ENCODE measurements at places on chromosomes 11 and 22. TPM values are rescaled to one million over a fixed set of nuclear protein-coding genes. Genes with fewer than 3 reads are reported as not detected.

OR8A1 gene
- total RNA-seq = not detected

CYTH4 gene
- 46.3 TPM for total RNA-seq

FGF19 gene
- not detected for total RNA-seq

PTH gene
- total RNA-seq = not detected

LAYN gene
- 17.7 TPM for total RNA-seq

B4GALNT4 gene
- total RNA-seq = 1.4 TPM

NXPE2 gene
- total RNA-seq = not detected

SYT7 gene
- total RNA-seq = 1.6 TPM

SLC25A1 gene
- total RNA-seq = 101 TPM

LMO2 gene
- 53.3 TPM for total RNA-seq

CHRM1 gene
- total RNA-seq = not detected

VWCE gene
- total RNA-seq = 6.9 TPM

CALCA gene
- total RNA-seq = 1.1 TPM

MIOX gene
- not detected for total RNA-seq

GNAZ gene
- 25.1 TPM for total RNA-seq

SLC22A8 gene
- total RNA-seq = not detected

APOL6 gene
- 83.9 TPM for total RNA-seq

OR4C6 gene
- total RNA-seq = not detected

PATE4 gene
- not detected for total RNA-seq

OR52E4 gene
- total RNA-seq = not detected

RAB3IL1 gene
- total RNA-seq = 37.8 TPM

MYO7A gene
- total RNA-seq = 13.4 TPM

CHRNA10 gene
- 3.6 TPM for total RNA-seq

DCDC1 gene
- 0.06 TPM for total RNA-seq

LRRC55 gene
- total RNA-seq = not detected

PRR33 gene
- total RNA-seq = not detected

TSPAN18 gene
- 2.2 TPM for total RNA-seq

SLC22A25 gene
- 0.31 TPM for total RNA-seq

SUSD2 gene
- 5.5 TPM for total RNA-seq

GPR83 gene
- not detected for total RNA-seq

DCHS1 gene
- 20.2 TPM for total RNA-seq

DDI1 gene
- not detected for total RNA-seq

NXPE1 gene
- not detected for total RNA-seq

CRYAB gene
- 282 TPM for total RNA-seq

BAIAP2L2 gene
- 3.4 TPM for total RNA-seq

APOL1 gene
- 83.1 TPM for total RNA-seq

SMTNL1 gene
- total RNA-seq = not detected

CLMP gene
- 172 TPM for total RNA-seq

OR51G2 gene
- total RNA-seq = not detected

IL18 gene
- 70.9 TPM for total RNA-seq

IGF2 gene
- total RNA-seq = 44.6 TPM

C11orf86 gene
- total RNA-seq = not detected

GGT1 gene
- total RNA-seq = 1.1 TPM

Measured in omental fat pad (tissue), 4 donors.